ENCODE measurements at places on chromosomes 6 and 20. TPM values are rescaled to one million over a fixed set of nuclear protein-coding genes. Genes with fewer than 3 reads are reported as not detected.

SYNJ2 gene
- total RNA-seq = 12.2 TPM

CALHM4 gene
- total RNA-seq = not detected

GRCh38 chr20:47800623-47801022 is 15.3 kb upstream of the SULF2 start:
- no peak for DNase-seq

DNA sequence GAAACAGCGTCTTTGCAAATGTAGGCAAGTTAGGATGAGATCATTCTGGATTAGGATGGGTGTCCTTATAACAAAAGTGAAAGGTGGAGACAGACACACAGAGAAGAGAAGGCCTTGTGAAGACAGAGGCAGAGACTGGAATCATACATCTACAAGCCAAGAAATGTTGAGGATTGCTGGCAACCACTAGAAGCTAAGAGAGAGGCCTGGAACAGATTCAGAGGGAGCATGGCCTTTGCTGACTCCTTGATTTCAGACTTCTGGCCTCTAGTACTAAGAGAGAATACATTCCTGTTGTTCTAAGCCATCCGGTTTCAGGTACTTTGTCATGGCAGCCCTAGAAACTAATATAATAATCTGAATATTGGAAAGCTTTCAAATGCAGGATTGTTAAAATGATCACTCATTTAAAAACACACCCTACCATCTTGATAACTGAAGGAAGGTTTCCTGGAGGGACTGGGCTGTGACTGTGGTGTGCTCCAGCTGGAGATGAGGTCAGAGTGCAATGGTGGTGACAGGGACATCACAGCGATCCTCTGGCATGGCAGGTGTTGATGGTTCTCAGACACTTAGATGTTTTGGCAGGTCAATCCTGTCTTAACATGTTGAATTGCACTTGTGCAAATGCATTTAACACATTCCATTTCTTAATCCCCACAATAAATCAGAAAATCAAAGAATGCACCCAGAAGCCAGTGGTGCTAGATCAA is 25.1 kb downstream of the CD83 start:
- no peak for DNase-seq

GRCh38 chr6:117423754-117424153 is 2.0 kb downstream of the ROS1 start:
- no peak for DNase-seq

GRCh38 chr20:54468082-54468481 is 7.3 kb upstream of the DOK5 start:
- DNase-seq = no peak

GRCh38 chr6:160808263-160808662 is 106.2 kb downstream of the PLG start:
- no peak for DNase-seq

GRCh38 chr6:112029045-112029822 is 24.7 kb upstream of the CCN6 start:
- no peak for DNase-seq

DNA sequence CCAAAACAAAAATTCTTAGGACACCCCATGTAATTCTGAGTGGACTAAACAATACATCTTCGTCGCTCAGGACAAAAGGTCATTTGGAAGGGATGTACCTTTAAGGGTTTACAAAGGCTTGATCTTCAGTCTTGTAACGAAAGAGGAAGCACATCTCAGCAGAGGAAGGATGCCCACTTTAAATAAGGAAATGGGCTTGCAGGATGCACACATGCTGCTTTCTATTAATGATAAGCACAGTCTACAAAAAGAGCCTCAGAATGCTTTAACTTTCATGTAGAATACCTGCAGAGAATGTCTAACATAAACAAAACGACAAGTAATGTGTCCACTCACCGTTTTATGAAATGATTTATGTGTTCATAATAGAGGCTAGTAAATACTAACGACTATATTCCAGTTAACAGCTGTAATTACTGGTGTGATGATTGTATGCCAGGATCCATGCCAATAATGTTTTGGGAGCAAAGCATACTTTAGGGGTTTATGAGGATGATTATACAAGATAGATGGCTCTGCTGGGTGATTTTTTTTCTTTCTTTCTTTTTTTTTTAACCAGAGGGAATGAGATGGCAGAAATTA is 216.9 kb downstream of the GMDS start:
- peak; percentile 14 for DNase-seq

DNA sequence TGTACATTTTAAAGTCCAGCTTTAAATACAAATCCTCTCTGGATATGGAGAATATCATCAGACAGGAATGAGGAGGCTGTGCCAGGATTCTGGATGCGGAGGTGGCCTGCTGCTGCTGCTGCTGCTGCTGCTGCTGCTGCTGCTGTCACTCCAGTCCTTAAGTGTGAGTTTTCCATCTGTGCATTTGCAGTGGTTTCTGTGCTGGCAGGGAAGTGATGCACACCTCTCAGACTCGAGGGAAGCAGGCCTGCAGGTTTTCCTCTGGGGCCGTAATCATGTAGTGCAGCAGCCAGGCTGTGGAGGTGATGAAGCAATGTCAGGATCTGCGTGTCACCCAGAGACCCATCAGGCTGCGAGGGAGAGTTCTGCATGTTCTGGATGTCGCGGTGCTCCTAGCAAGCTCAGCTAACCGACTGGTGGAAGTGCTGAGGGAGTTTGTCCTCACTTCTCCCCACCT is 32.0 kb downstream of the CFAP61 start:
- no peak for DNase-seq

Data from left lung (tissue), 14 donors.